ENCODE measurements at places on chromosomes 3 and 15.

DNA sequence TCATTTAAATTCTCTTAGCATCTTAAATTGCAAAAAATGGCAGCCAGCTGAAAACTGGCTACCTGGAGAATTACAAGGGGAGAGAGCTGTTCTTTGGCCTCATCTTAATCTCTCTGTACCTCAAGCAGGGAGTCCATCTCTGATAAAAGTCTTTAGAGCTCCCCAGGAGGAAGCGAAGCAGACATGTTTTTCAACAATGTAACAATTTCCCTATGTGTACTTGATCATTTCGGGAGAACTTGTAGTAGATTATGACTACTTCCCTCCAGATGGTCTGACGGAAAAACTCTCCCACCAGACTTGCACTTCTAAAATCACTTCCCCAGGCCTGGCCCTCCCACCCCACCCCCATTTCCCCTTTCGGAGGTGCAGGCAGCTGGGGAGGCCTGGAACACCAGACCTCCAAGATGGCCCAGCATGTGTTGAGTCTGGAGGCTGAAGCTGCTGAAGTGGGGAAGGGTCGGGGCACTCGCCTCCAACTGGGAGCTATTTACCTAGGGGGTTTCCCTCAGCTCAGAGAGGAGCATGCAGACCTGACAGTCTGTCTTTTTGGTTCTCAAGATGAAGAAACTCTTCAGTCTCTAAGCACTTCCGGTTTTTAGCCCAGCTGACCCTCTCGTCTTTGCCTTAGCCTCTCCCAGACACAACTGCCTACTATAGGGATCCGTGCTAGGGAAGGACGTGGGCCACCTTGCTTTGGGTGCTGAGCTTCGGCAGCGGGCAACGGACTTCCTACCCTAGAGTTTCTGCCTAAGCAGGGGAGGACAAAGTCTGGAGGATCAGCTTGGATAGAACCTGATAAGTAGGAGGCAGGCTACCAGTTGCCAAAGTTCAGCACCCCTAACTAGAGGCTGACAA lies 164.0 kb upstream of the TBL1XR1 start:
- DNase-seq, result no peak

DNA sequence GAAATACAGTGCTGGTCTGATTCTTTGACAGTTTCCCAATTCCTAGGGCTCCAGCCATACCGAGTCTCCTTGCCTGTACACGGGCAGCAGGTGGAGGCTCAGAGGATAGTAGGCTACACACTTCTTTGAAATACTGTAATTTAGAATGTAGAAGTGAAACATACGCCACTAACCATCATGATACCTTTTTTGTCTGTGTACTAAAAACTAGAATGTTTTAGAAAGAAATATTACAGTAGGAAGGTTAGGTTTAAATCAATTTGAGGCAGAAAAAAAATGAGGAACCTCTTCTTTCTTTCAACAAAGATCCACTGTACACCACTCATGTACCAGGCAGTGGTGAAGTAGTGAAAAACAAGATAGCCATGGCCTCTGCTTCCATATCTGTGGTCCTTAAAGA lies 354.7 kb downstream of the MCTP2 start:
- no peak for DNase-seq

DNA sequence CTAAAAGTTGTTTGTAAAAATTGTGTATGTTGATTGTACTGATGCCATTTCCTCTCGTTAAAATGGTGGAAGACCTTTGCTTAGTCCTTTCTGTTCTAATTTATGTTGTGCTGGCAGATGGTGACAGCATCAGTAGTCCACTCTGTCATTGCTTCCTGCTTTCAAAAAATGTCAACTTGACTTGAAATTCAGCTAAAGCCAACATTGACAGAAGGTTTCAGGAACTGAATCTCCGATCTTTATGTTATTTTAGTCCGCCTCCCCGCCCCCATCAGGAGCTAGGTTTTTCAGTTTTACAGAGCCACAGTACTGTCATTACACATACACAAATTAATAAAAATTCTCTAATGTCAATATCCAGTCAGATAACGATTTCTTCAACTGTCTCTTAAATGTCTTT lies 1.5 kb downstream of the CEP63 start:
- DNase-seq, result no peak

GRCh38 chr3:9746330-9746729 lies 3.4 kb upstream of the OGG1 start:
- DNase-seq, result no peak

GRCh38 chr15:40048211-40048792 lies 9.3 kb upstream of the SRP14 start:
- no peak for DNase-seq

- no peak for DNase-seq
Measured at GRCh38 chr3:133037436-133037835, 755 bp upstream of the TMEM108 start.

- DNase-seq, result no peak
Measured at GRCh38 chr3:154242766-154243165, 81.5 kb downstream of the DHX36 start.

Measured in T-helper 2 cell treated with Interferon-gamma antibody and Interleukin-4, amounts not matched to agents 5 μg/mL and 100 μg/mL, for 36 hours (primary cell).